Ascending aorta (tissue), 2 donors: ENCODE measurements at places on chromosomes 2 and 18. TPM values are rescaled to one million over a fixed set of nuclear protein-coding genes. Genes with fewer than 3 reads are reported as not detected.

DNA sequence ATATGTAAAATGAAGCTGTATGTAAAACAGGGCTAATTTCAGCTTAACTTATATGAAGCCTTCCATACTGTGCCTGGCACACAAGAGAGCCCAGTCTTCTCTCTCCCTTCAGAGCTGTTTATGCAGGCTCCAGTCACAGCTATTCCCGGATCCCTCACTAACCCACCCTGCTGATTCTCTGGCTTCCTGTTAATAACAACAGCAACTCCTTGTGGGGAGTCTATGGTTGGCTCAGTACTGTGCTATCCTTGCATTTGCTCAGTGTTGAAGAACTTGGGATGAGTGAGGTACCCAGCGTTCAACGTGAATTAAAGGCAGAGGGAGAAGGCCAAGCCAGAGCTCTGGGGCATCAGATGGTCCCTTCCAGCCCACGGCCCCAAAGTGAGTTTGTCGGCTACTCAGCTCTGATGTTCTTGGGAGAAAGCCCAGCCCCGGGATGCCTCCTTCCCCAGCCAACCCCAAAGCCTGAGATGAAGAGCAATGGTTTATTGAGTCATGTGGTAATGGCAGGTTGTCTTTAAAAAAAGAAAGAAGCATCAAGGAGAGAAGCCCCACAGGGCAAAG, 43.2 kb downstream of the PSD4 start:
- DNase-seq: no peak

DNA sequence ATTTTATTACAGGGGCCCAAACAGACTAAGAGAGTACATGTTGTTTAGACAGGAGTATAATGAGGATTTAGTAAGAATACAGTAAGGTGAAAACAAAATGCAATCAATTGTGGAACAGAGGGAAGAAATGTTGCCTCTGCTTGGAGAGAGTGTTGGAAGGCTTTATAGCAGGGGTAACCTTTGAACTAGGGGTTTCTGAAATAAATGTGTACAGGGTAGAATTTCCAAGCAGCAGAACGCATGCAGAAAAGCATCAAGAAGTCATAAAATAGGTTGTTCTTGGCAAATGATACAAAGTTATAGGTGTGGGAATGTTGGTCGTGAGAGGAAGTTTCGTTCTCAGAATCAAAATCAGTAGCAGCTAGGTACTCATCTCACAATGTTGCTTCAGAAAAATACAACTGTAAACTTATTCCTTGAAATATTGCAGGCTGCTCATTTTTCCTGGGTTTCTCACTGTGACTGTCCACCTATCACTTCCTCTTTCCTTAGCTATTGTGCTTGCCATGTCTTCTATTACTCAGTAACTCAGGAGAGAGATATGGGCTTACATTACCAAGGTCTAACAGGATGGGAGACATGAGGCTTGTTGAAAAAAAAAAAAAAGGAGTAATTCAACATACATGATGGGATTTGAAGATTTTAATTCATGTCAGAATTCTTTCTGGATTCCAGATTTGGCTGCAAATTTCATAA, 17.1 kb upstream of the HNMT start:
- no peak for DNase-seq

DNA sequence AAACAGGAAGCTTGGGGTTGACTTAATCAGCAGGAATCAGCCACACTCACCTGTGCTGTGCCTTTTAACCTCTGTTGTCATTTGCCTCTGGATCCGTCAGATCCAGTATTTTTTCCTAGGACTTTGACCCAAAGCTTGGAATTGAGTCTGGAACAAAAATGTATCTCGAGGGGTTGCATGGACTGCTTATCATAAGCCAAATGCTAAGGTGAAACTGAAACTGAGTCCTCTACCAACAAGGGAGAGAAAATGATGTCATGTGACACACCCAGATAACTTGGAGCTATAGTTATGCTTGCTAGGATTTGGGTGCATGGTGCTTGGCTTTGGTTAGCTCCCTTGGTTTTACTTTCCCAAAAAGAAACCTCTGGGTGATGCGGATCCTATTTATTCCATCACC, 2158.6 kb upstream of the PIK3C3 start:
- no peak for DNase-seq

GRCh38 chr2:179825494-179825893, 35.9 kb downstream of the ZNF385B start:
- DNase-seq: no peak

- DNase-seq: peak; percentile 96
These were observed at the start of gene UBXN4 for GRCh38 chr2:135741395-135742324. Gene UBXN4 (plus strand): TSS chr2:135741855. CDS start chr2:135741930, 75 bp downstream.

- no peak for DNase-seq
These were observed 12.2 kb upstream of the ORC2 start for GRCh38 chr2:200975672-200976071.

- DNase-seq: no peak
These were observed 66.2 kb downstream of the REEP1 start for GRCh38 chr2:86271248-86271647.

DNA sequence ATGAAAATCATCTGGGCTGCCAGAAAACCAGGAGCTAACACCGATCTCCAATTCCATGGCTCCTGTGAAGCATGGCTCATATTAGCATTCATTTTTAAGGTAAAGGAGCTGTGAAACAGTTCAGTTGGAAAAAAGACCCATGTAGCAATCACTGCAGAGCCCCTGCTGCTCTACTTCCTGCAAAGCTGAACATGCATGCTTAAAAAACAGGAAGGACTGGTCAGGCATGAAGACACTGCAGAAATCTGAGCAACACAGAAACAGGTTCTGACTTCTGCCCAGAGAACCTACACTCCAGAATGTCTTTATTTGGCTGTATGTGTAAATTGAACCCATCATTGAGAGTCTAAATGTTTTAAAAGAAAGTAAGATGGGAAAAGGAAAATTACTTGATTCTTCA, 950.6 kb downstream of the DCDC2C start:
- DNase-seq: no peak

DNA sequence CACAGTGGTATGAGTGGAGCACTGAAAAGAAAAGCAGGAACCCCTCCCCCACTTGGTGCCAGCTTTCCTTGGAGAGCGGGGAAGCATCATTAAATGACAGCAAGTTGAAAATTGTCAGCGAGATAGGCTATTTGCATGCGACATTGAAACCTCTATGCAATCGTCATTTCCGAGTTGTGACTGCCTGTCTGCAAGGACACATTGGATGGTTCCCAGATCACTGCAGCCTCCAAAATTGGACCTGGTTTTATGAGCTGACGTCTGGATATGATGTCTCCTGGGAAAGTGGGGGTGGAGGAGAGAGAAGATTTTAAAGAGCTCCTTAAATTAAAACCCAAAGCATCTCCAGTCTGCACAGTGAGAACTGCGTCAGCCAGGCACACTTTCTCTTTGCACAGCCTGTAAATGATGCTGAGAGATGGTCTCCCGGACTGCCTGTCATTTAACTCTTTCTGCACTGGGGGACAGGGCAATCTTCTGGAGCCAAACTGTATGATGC, 57.8 kb upstream of the KIF5C start:
- DNase-seq: no peak

GRCh38 chr2:187878112-187878511, 323.9 kb upstream of the TFPI start:
- DNase-seq: no peak

GRCh38 chr2:238895891-238896600, 48.2 kb downstream of the TWIST2 start:
- DNase-seq: no peak

DNA sequence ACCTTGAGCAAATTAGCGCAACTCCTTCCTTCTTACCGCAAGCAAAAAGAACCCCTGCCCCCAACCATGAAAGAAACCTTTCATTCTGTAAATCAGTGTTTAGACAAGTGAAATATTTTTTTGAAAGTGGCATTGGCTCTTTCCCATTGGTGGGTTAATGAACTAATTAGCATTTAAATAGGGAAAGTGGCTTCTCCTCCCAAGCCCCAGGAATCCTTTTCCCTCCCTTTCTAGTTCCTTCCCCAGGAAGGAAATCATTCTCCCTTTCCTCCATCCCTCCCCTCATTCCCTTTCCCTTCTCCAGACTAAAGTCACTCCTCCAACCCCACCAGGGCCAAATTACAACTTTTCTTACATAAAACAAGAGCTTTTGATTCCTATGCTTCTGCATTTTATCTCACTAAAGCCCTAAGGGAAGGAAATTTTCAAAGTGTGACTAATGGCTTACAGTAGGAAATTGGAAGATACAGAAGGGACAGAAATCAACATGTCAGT, 22.9 kb upstream of the TYMS start:
- no peak for DNase-seq

DNA sequence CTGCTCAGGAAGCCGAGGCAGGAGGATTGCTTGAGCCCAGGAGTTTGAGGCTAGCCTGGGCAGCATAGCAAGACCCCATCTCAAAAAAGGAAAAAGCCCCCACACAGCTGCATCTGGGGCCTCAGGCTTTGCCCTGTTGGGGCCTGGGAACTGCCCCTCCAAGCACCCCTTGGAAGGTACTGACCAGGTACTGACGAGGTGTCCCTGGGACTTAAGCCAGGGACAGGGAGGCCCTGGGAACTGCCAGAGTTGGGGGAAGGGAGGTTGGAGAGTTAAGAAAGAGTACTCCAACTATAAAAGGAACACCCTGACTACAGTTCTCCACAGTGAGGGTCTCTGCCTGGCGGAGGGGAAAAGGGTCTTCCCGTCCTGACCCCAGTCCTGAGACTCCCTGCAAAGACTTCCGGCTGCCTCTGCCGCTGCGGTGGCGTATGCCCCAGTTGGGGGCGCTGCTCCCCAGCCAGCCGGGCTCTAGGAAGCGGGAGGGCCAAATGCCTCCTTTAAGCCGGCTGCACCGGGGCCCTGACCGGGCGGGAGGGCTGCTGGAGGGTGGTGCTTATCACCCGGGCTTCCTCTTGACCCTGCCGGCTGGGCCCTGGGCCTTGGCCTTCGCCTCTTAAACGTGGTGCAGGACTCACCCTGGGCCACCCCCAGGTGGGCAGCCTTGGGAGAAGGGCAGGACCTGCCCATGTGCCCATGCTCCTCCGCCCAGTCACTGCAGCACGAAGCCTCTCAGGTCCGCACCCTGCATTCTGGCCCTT, 12.8 kb downstream of the SLC30A3 start:
- peak; percentile 73 for DNase-seq

DNA sequence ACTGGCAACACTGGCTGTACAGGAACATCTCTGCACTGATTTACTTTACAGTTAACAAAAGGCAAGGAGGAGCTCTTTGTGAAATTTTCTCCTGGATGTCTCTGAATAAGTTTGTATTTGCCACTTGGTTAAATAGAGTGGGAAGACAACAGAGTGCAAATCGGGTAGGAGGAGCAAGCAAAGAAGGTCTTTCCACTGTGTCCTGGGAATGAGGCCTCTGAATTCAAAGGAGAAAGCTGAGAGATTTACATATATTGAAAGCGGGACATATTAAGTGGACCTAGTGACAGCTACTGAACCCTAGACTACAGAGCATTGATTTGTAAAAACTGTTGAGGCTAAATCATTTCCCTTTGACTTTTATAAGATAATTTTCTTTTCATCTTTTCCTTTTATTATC, 117.4 kb upstream of the CHRNA1 start:
- no peak for DNase-seq

DNA sequence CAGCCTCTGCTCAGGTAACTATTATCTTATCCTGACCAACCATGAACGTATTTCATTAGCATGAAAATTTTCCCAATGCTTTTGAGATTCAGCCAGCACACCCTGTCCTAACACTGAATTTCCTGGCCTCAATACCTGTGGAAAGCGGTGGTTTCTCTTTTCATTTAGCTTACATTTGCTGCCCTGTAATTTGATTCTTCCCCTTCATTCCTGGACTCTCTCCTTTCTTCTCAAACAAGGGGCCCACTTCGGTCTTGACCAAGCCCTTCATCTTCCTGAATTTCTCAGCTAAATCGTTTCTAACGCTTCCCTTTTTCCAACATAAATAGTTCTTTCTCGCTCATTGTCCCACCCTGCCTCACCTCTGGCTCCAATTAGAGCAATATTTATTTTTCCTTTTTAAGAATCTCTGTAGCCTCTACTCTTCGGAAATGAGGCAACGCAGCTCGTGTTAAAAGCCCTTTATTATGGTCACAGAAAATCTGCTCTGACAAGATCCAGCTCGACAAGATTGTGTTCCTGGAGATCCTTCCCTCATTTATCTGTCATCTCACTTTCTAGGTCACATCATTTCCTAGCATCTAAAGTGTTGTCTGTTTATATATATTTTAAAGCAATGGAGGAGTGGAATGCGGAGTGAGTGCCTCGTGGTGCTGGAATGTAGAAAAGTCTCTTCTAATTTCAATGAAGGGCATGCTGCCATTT, 49.5 kb upstream of the BCL11A start:
- DNase-seq: no peak

- DNase-seq: no peak
These were observed 14.3 kb upstream of the CTLA4 start for GRCh38 chr2:203853271-203853670.

GRCh38 chr18:70221156-70221914, 15.8 kb upstream of the RTTN start:
- DNase-seq: no peak

GRCh38 chr2:127593228-127594115, 52.5 kb upstream of the GPR17 start:
- DNase-seq: peak; percentile 53

GPR39 gene
- 0.64 TPM for total RNA-seq

RRM2 gene
- total RNA-seq: not detected

STARD6 gene
- total RNA-seq: not detected

LRP1B gene
- not detected for total RNA-seq

ING5 gene
- 38.1 TPM for total RNA-seq

PPP1R1C gene
- total RNA-seq: not detected

MAP2 gene
- total RNA-seq: 57.6 TPM

CHRND gene
- total RNA-seq: not detected

TMEM198 gene
- 6.0 TPM for total RNA-seq

UGT1A3 gene
- total RNA-seq: not detected

OR6B2 gene
- total RNA-seq: not detected

PDE1A gene
- 4.8 TPM for total RNA-seq

MOCOS gene
- 0.21 TPM for total RNA-seq

ESPNL gene
- not detected for total RNA-seq

C2orf74 gene
- total RNA-seq: 7.2 TPM
